ENCODE measurements at places on chromosomes 12 and 14. TPM values are rescaled to one million over a fixed set of nuclear protein-coding genes. Genes with fewer than 3 reads are reported as not detected.

Gene DPF3
- 6.8 TPM for polyA plus RNA-seq

Gene GPR132
- polyA plus RNA-seq = not detected

Gene PPFIA2
- polyA plus RNA-seq = not detected

Gene CLEC4A
- 0.62 TPM for polyA plus RNA-seq

- DNase-seq = no peak
Observed at GRCh38 chr14:20472536-20473169, 3.4 kb downstream of the PNP start.

- peak; percentile 59 for DNase-seq
Observed at GRCh38 chr14:23125011-23125410, 6.0 kb upstream of the CEBPE start.

GRCh38 chr14:81765651-81766275 lies 232.1 kb upstream of the SEL1L start:
- no peak for DNase-seq

DNA sequence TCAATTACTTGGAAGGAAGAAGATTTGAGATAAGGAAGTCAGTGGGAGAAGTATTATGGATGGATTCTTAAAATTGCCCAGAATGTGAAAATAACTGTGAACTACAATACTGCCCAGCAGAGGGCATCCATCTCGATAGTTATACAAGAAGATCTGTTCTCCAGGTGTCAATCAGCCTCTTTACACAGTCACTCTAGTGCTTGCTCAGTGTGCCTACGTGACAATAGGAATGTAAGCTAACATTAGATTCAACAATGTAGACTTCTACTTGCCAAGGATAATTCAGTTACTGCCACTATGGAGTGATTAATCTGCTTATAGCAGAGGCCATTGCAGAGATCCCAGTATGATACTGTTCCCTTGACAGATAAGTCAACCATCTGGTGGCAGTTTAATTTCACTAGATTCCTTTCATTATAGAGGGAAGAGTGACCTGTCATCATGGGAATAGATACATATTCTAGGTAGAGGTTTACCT lies 10.6 kb upstream of the MAP4K5 start:
- DNase-seq = peak; percentile 75

DNA sequence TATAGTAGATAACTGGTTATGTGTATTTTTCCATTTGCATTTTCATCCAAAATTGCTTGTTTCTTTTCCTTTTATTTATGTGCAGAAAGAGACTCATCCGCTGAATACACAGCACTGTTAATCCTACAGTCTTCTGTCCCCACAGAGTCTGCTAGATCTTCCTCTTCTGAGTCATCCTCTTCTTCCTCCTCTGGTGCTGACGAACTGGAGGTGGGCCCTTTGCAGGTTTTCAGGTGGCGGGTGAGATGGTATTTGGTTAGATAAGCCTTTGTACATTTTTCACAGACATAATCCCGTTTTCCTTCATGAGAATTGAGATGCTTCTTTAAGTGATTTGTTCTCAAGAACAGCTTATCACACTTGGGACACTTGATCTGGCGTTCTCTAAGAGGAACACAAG lies 26.8 kb downstream of the PRDM4 start:
- DNase-seq = no peak
